Endodermal cell (in vitro differentiated cells): ENCODE measurements at places on chromosomes 2 and 18.
A peak's percentile ranks its signal among the peaks of the same experiment; 100 is the strongest.

DNA sequence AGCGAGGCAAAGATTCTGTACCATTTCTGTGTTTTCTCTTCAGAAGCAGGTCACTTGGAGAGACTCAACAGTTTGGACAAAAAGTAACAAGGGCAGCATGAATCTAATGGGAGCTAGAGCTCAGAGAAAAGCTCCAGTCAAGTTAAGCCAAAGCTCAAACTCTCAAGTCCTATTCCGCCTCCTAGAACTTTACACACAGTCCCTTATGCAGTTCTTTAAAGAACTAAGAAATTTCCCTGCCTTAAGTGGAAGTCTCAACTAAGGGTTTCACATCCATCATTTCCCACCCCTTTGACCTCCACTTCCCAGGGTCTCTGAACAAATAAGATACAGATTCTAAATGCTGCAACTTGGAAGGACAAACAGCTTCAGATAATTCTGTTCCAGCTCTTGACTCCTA is 121.3 kb upstream of the RNU4ATAC start:
- no peak for DNase-seq

DNA sequence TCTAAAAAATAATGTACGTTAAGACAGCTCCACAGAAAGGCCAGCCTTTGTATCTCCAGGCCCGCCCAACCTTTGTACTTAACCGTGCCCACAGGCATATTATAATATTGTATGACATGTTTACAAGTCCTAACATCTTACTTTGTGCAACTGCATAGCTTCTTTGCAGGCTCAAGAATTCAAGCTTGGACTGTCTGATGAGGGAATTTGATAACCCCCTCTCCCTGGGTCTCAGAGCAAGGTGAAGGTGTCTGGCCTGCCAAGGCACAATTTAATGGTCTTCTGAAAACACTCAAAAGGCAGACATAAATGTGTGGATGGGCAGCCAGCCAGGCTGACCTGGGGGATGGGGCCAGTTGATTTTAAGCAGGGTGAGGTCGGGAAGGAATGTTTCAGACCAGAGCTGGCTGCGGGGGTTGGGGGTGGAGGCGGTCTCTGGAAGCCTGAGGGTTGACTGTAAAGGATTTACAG is 732.7 kb upstream of the FANCL start:
- DNase-seq, result peak; percentile 81

- no peak for DNase-seq
Measured at GRCh38 chr2:65113816-65114215, 16.1 kb downstream of the RAB1A start.

DNA sequence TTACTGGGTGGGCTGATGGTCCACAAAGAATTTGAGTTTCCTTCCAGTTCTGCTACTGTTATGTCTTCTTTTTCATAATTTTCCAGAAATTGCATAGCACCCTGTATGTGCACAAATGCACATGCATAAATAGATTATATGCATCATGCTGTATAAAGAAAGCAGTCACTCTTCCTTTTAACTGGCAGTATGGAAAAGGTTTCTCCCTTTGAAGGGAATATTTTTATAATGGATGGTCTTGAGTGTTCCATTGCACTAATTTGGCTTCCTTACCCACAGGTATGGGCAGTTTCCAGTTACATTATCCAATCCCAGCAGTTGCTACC is 154.4 kb downstream of the NAPG start:
- DNase-seq, result no peak

- peak; percentile 57 for DNase-seq
Measured at GRCh38 chr2:220104871-220105351, 477.5 kb downstream of the SLC4A3 start.
